Fibroblast of skin of left quadriceps (primary cell): ENCODE measurements at places on chromosomes 3 and 15.

DNA sequence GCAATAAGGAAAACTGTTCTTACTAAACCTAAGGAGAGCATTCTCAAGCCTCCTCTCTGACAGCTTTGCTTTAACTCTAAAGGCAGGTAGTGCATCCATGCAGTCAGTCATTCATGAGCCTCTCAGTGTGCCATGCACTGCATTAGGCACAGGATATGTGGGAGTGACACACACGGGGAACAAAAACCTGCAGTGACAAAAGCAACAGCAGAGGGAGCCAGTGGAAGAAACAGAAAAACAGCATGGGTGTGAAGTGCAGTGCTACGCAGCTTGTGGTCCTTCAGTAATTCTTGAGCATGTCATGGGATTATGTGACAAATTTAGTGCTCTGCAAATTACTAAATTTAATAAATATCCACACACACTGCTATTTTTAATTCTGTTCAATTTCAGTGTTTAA is 230.7 kb downstream of the BBX start:
- DNase-seq = no peak

GRCh38 chr3:128725547-128726022 is 398 bp upstream of the RAB7A start:
- DNase-seq = no peak

DNA sequence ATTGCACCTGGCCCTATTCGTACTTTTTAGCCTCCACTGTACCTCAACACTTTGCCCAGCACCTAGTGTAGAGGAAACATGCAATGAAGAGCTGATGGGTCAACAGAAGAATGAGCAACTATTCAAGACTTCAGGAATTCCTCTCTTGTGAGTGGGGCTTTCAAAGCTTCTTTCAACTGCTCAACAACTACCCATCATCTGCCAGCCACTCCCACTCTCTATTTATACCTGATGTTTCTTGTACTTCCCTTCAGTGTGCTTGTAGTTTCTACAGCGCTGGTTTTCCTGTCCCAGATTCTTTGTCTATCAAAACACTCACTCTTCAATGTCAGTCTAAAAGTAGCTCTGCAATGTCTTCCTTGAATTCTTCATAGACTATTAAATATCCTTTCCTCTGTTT is 168.3 kb upstream of the LPP start:
- no peak for DNase-seq

DNA sequence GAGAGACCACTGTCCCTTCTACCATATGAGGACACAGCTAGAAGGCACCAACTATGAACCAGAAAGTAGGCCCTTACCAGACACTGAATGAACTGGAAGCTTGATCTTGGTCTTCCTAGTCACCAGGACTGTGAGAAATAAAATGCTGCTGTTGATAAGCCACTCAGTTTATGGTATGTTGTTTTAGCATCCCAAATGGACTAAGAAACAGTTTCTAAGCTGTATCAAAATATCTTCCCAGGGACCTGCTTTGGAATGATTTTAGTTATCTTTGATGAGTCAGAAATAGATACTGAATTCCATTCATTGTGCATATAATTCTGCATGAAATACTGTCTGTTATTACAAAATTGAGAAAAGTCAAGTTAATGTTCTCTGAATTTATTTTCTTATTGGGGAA is 18.6 kb downstream of the WDR76 start:
- no peak for DNase-seq

GRCh38 chr3:38141952-38142273 is 3.5 kb downstream of the MYD88 start:
- DNase-seq = no peak

DNA sequence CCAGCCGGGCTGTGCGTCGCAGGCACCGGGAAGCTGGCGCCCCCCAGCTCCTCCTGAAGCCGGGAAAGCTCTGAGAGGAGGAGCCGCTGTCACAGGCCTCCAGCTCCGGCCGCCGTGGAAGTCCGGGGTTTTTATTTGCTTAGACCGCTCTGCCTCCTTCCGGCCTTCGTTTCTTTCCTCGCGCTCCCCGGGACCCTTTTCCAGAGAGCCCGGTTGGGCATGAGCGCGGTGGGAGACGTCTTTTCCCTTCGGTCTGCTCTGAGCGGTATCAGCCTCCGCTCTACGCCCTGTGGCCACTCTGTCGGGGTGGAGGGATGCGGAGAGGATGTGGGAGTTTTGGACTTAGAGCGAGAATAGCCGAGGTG is 559 bp downstream of the SENP5 start:
- DNase-seq = no peak

GRCh38 chr3:147405231-147406027 is 914 bp downstream of the ZIC4 start:
- no peak for DNase-seq
